ENCODE measurements at places on chromosomes 1 and 21. TPM values are rescaled to one million over a fixed set of nuclear protein-coding genes. Genes with fewer than 3 reads are reported as not detected.

DNA sequence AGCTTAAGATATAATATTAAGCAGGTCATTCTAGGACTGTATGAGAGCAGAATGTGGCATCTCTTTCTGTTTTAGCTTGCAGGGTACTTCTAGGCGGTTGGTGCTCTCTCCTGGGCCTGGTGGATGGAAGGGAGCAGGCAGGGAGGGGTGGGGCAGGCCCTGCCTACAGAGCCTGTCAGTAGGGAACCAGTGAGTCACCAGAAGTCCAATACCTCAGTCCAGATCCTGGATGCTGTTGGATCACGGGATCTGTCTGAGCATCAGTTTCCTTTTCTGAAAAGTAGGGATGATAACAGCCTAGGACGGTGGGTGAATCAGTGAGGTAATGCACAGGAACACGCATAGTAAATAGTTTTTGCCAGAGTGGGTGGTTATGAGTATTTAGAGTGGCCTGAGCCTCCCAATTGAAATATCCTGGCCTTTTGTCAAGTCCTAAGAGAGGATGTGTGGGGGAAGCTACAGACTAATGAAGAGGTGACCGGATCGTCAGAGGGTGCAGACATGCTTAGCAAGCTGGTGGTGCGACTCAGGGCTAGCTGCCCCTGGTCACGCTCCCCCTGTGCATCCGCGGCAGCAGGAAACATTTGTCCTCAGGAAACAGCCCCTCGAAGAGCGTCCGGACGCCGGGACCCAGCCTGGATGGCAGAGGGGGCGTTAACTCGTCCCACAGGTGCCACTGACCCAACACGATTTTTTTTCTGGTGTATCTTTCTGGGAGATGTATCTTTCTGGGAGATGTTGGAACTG is 23.9 kb downstream of the NAV1 start:
- no peak for DNase-seq

- DNase-seq = peak; percentile 64
Measured at GRCh38 chr1:41754540-41754939, 164.2 kb downstream of the HIVEP3 start.

Gene TNNT2
- total RNA-seq = not detected

GRCh38 chr1:7042322-7043190 is 257.3 kb downstream of the CAMTA1 start:
- no peak for DNase-seq

GRCh38 chr1:228368801-228369607 is 37.6 kb downstream of the TRIM11 start:
- no peak for DNase-seq

GRCh38 chr1:228735871-228736586 is 750 bp downstream of the RHOU start:
- DNase-seq = peak; percentile 37

DNA sequence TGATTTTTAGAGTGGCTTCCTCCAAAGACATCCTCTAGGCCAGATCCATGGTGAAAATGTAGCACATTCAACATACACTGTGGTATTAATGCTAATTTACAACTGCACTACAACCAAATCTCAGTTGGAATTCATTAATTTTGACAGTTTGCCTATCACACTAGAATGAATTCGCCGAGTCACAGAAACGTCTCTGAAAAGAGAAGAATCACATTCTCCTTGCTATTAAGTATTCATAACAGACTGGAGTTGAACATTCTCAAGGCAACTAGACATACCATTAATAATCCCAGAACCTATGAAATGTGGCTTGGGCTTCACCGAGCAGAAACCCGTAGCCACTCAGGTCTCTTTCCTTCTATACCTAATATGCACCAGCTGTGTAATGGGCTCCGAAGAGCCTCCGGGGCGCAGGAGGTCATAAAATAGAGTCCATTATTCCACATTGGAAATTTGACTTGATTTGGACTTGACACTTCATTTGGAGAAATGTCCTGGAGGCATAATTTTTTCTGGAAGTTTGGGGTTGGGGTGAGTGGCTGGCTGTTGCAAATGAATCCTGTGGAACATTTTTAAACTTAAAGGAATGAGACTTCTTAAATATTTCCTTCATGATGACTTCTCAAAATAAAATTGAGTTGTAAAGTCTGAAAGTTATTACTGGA is 117.1 kb downstream of the DSCAM start:
- no peak for DNase-seq
